ENCODE measurements at places on chromosomes 13 and 19.

DNA sequence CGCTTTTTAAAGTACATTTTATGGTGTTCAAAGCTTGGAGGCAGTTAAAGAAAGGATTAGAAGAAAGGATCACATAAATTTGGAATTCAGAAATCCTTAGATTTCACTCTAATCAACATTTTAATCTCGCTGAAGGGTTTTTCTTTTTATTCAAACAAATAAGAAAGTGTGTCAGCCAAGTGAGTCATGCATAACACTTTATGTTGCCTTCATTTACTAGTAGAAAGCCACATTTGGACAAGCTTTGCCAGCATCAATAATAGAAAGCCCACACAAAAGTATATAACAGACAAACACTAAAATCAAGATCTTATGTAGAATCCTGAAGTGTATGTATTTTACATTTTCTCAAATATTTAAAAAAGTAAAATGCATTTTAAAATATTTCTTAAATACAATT lies 154.9 kb upstream of the TRPC4 start:
- no peak for DNase-seq

GRCh38 chr13:73850104-73850873 lies 283.9 kb downstream of the KLF12 start:
- no peak for DNase-seq

GRCh38 chr13:52868190-52868589 lies 19.8 kb upstream of the PCDH8 start:
- DNase-seq = no peak

DNA sequence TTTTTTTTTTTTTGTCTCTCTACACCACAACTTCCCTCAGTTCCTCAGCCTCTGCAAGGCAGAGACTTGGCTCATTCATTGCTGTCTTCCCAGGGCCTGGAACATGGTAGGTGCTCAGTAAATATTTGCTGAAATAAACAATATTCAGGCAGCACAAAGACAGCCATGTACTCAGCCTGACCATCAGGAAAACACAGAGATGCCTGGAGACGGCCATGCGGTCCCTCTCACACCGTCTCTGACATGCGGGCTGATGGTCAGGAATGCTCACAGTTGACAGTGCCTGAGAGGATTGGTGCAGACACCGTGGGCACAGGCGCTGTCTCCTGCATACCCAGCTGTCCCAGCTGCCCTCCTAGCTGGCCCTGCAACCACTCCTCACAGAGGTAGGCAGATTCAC lies 924 bp downstream of the PRAM1 start:
- no peak for DNase-seq

DNA sequence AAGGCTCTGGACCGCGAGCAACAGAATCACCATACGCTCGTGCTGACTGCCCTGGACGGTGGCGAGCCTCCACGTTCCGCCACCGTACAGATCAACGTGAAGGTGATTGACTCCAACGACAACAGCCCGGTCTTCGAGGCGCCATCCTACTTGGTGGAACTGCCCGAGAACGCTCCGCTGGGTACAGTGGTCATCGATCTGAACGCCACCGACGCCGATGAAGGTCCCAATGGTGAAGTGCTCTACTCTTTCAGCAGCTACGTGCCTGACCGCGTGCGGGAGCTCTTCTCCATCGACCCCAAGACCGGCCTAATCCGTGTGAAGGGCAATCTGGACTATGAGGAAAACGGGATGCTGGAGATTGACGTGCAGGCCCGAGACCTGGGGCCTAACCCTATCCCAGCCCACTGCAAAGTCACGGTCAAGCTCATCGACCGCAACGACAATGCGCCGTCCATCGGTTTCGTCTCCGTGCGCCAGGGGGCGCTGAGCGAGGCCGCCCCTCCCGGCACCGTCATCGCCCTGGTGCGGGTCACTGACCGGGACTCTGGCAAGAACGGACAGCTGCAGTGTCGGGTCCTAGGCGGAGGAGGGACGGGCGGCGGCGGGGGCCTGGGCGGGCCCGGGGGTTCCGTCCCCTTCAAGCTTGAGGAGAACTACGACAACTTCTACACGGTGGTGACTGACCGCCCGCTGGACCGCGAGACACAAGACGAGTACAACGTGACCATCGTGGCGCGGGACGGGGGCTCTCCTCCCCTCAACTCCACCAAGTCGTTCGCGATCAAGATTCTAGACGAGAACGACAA lies 1.8 kb downstream of the PCDH17 start:
- no peak for DNase-seq

- no peak for DNase-seq
These were observed 1479.2 kb downstream of the SLITRK5 start for GRCh38 chr13:89150362-89150761.

DNA sequence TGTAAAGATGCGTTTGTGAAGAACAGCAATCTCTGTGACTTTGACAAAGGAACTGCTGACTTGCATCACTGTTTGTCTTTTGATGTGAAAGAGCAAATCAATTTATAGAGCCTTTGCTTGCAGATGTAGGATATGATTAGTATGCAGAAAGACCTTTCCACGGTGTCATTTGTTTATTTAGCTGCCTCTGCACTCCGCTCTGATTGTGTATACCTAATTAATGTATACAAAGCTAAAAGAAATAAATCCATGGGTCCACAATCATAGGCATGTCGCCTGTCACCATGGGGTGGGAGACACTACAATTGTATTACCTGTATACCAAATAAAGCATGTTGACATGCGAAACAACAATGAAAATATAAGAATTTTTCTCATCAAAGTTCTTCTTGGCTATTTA lies 410.7 kb downstream of the MZT1 start:
- no peak for DNase-seq

DNA sequence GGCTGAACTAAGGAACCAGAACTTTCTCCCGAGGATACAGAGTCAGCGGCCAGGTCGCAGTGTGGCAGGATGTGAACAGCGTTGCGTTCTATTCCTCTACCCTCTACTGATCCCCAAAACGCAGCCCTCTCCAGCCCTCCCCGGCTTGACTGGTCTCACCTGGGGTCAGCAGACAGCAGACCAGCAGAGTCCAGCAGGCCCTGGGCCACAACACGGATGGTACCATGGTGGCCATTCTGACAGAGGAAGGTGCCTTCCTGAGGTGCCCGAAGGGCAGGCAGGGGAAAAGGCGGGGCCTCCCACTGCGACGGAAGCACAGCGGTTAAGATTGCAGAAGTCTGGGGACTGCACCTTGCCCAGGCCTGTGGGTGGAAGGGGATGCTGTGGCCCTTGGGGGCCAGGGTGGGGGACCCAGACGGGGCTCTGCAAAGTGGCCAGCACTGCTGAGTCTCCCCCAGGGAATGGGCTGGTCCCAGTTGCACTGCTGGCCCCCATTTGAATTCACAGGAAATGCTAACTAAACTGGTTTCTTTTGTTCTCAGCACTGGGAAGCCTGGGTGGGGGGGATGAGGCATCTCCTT lies at the start of gene ICAM3:
ICAM3 (minus strand) TSS at position 245 of the 581 bp plus-strand sequence; CDS start at position 235, 10 bp downstream.
- DNase-seq = peak; percentile 66

GRCh38 chr19:32566246-32566830 lies 14.7 kb upstream of the PDCD5 start:
- DNase-seq = no peak

GRCh38 chr13:39266426-39266825 lies 228.2 kb downstream of the NHLRC3 start:
- DNase-seq = no peak

GRCh38 chr19:33254245-33254824 lies 28.7 kb upstream of the SLC7A10 start:
- no peak for DNase-seq

- DNase-seq = no peak
These were observed 6.0 kb upstream of the B3GNT8 start for GRCh38 chr19:41433171-41433570.

DNA sequence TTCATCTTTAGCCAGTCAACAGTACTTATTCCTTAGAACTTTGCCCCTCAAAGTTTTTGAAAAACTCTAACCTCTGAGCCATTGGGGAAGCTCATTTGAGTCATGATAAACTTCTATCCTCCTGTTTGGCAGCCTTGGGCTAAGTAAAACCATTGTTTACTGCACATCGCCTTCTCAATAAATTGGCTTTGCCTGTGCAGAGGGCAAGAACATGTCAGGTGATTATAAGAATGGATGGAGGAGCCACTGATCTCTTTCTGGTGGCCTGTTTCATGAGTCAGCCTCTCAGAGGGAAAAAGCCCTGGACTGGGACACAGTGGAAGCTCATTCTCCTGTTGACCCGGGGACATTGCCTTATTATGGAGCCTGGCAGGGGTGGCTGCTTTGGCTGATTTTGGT lies 19.4 kb upstream of the PSG4 start:
- DNase-seq = no peak

DNA sequence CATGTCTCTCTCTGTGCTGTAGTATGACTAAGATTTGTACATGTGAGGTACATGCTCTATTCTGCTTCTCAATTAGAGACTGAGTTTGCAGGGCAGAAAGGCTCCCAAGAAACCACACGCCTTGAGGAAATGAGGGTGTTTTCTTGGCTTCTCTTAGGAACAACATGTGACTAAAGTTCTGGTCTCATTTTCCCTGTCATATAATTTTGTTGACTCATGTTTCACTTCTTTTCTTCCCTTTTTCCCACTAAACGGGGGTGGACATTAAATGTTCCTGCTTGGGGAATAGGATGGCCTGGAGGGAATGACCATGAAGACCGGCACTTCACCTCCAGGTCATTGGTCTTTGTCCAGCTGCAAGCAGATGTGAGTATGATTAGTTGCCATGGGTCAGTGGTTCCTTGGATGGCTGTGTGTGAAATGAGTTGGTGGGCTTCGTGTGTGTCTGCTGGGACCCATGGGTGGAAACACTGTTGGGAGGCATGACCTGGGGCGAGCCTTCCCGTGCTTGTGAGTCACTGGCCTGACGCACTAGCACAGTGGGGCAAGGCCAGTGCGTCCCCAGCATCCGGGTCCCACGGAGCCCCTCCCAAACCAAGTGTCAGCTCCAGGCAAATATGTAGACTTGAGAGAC lies 56.6 kb downstream of the COL4A1 start:
- DNase-seq = no peak

- no peak for DNase-seq
These were observed 16.9 kb upstream of the C1QTNF9 start for GRCh38 chr13:24292481-24292880.

GRCh38 chr13:99059498-99060075 lies 81.7 kb upstream of the DOCK9 start:
- DNase-seq = no peak

DNA sequence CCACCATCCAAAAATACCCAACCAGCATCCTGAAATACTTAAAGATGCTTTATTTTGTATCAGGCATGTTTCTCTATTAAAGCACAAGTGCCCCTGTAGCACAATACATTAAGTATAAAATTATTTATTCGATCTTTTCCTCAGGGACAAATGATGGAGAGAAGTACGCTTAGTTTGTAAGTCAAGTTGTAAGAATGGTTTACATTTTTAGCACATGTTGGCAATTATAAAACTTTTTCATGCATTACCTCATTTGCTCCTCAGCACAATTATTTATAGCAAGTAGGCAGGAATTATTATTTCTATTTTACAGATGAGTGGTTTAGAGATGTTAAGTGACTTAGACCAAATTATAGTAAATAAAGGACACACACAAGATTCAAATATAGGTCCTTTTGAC lies 232.6 kb upstream of the HTR2A start:
- DNase-seq = no peak
